Stimulated activated CD4-positive, alpha-beta T cell treated with anti-CD3 and anti-CD28 coated beads, Interleukin-4, amount 100 ng/mL, for 1 hour (primary cell): ENCODE measurements at places on chromosomes 2 and 18.

GRCh38 chr2:46260305-46260704 is 36.9 kb upstream of the EPAS1 start:
- no peak for DNase-seq

- no peak for DNase-seq
These were observed 22.7 kb upstream of the INHBB start for GRCh38 chr2:120323214-120323613.

DNA sequence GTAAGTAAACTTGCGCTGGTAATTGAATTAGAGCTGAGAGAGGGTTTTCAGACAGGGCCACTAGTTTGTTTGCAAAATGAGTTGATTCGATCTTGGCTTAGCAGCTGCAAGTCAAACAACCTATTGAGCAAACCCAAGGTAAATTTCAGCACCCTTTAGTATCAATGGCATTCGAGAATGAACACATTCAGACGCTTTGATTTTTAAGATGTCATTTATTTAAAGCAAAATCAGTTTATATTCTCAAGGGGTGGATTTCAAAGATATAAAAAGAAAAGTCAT is 44.2 kb downstream of the TGIF1 start:
- no peak for DNase-seq

DNA sequence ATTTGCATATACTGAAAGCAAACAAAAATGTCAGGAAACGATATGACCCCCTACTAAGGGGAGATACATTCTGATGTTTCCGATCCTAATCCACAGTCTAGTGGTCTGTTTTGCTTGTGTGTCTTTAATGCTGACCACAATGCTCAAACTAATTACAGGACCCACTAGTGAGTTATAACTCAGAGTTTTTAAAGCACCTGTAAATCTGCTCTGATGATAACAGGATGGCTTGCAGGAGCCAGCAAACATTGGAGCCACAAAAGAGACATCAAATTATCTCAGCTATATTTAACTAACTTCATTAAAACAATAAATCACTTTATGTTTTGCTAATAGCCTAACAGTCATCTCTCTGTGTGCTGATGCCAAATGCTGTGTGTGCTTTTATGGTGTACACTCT is 300.3 kb downstream of the NBAS start:
- DNase-seq, result no peak

GRCh38 chr2:226622484-226622883 is 177.1 kb downstream of the IRS1 start:
- no peak for DNase-seq

GRCh38 chr2:121595012-121595891 is 54.0 kb downstream of the CLASP1 start:
- no peak for DNase-seq

GRCh38 chr2:230942920-230943896 is 18.2 kb upstream of the GPR55 start:
- peak; percentile 63 for DNase-seq

DNA sequence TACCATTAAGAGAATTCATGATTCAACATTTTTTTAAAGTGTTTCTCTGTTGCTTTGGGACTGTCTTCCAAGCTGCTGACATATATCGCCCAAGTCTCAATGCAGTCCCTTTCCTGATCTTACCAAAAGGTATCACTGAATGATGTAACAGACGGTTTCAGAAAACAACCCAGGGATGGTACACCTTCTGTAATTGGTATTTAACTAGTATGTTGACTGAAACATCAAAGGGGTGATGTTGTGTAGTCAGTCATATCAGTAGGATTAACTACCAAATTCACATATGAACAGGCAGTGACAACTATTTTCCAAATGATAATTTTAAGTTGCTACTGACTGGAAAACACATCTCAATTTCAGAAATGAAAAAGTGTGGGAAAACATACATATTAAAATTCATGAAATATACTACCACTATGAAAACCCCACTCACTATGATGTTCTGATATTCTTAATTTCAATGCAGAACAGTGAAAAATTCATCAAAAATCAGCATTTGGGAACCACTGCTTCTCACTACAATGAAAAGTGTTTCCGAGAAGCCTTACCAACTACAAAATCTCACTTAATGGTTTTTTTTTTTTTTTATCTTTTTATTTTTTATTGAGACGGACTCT is 59.8 kb downstream of the MEMO1 start:
- no peak for DNase-seq

- no peak for DNase-seq
These were observed 61.8 kb upstream of the ZC3H15 start for GRCh38 chr2:186424265-186424664.

GRCh38 chr2:229714736-229715541 is 584 bp upstream of the DNER start:
- peak; percentile 26 for DNase-seq

GRCh38 chr2:17752892-17753802 is 463 bp downstream of the SMC6 start:
- peak; percentile 43 for DNase-seq

- DNase-seq, result no peak
These were observed 99.3 kb downstream of the SPATS2L start for GRCh38 chr2:200405599-200406298.

- DNase-seq, result no peak
These were observed 54.4 kb downstream of the SLC4A3 start for GRCh38 chr2:219681694-219682300.

GRCh38 chr2:228590681-228591080 is 409.2 kb upstream of the SPHKAP start:
- DNase-seq, result no peak

GRCh38 chr18:59700535-59700967 is 3.3 kb upstream of the CCBE1 start:
- no peak for DNase-seq

GRCh38 chr18:28041366-28041765 is 135.6 kb downstream of the CDH2 start:
- DNase-seq, result no peak

GRCh38 chr2:2024751-2025481 is 280.6 kb upstream of the PXDN start:
- no peak for DNase-seq

DNA sequence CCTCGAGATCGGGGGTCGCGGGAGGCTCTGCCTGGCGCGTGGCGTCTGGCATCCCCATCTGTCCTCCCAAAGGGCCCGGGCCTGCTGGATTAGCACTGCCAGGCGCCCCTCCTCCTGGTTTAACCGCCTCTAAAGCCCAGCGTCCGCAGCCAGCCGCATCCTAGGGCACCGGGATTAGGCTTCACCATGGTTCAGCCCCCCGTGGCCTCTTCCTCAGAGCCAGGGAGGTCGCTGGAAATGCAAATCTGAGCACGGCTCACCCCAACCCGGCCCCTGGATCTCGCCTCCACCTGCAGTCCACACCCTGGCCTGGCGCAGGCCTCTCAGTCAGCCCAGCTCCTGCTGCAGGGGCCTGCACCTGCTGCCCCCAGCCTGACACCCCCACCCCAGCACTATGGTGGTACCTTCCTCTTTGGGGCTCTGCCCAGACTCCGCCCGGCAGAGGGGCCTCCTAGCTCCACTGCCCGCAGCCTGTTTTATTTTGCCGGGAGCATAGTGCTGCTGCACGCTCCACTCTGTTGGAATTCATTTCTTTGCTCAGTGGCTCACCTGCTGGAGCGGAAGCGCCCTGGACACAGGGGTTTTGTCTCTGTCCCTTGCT is 13.2 kb downstream of the PRELID3A start:
- DNase-seq, result no peak

GRCh38 chr2:11102956-11103860 is 52.1 kb upstream of the SLC66A3 start:
- DNase-seq, result no peak

DNA sequence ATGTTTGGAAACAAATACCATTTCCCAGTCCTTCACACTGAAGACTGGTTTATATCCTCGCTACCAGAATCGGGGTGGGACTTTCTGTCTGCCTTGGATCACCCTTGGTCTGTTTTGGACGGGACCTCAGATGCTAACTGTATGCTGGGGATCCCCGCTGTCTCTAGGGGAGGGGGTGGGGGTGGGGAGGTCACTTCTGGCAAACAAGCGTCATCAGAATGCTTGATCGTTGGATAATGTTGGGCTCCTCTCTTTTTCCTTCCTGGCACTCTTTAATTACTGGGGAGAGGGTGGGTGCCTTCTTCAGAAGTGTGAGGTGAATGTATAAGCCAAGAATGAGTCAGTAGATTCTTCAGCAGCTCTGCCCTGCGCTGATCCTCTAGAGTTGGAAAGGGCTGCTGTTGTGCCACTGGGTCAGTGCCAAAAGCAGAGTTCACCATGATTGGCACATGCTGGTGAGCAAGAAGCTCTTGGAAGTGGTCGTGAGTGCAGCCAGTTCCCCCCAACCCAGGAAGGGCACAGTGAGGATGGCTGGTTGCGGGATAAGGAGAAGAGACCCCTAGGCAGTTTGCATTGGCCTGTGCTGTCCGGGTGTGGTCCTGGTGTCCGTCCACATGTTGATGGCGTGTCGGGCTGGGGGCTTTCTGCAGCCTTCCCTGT is 32.2 kb downstream of the DGKD start:
- no peak for DNase-seq

GRCh38 chr2:232874677-232875223 is 4.7 kb downstream of the SNORC start:
- DNase-seq, result no peak

DNA sequence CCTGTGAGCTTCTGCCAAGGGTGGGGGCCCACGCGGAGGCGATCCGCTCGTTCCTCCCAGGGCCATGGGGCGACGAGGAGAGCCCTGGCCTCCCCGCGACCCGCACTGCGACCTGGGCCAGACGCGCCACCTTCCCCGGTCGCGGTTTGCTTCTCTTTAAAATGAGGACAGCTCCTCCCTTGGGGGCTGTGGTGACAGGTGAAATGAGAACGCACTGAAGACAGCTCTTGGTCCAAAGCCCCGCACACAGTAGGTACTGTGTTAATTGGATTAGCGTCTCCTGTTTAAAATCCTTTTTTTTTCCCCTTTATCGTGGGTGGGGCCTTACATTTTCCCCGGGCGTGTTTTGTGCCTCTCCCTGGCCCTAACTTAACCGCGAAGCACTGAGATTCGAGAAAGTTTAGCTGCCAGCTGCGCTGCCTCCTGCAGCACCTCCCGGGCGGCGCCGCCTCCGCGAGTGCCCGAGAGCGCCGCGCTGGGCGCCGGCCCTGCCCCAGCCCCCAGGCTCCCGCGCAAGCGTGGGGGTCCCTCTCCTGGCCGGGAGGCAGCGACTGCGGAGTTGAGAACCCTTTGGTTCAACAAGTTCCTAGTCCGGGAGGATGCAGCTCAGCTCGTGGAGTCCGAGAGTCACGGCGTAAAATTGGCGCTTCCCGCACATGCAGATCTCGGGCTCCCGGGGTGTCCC is 1.1 kb downstream of the HPCAL1 start:
- peak; percentile 51 for DNase-seq

DNA sequence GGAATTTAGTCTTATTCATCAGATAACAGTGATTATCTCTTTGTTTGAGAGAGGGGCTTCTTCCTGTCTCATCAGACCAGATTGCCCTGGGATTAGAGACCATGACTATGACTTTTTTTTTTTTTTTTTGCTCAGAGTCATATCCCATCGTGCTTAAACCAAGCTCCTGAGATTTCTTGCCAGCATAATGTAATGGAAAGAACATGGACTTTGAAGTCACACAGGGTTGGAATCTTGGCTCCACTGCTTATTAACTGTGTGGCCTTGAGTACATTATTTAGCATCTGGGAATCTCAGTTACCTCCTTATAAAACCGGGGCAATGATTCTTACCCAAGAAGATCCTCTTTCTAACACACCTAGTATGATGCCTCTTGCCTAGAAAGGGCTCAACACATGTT is 268.3 kb downstream of the DYSF start:
- no peak for DNase-seq

DNA sequence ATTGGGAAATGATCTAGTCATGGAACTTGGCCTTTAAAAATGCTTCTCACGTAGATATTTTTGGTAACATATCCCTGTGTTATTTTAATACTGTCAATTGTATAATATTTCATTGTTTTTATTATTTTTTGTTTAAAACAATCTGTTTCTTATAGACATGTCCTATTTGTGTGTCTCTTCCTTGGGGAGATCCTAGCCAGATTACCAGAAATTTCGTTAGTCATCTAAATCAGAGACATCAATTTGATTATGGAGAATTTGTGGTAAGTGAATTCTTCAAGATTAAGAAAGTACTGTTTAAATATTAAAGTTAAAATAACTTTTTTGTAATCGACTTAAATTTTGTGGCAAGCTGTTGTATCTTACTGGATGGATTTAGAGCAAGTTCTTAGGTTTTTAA is 34.9 kb downstream of the RNF138 start:
- no peak for DNase-seq

DNA sequence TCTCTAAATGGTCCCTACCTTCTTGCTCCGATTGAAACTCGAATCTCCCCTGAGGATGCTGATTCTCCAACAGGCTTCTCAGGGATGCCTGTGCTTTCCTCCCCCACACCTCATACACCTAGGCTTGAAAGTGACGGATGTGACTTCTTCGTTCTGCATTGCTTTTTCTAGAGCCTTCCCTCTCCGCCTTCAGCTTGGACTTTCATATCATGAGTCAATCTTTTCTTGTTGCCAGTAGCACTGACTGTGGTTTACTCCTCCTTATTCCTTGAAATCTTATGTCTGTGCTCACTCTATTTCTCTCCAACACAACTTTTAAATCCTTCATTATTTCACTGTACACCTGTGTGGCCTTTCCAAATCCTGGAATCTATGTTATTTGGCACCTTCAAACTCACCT is 451.4 kb downstream of the TMX3 start:
- no peak for DNase-seq

- no peak for DNase-seq
These were observed 36.1 kb downstream of the SAP130 start for GRCh38 chr2:127991742-127992141.

DNA sequence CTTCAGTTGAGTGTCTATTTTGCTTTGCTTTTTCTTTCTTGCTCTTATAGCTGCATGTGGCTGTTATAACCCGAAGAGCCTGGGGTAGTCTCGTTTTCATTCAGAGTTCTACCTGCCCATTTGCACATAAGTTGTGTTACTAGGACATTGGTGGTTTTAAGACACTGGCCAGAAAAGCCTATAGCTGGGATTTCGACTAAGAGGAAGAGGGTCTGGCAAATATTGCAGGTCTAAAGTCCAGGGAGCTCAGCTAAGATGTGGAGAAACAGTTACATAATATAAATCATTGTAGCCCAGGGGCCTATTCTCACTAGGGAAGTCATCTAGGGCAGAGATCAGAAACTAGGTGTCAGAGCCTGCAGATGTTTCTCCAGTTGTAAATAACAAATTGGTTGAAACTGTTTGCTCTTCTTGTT is 120.8 kb downstream of the BABAM2 start:
- no peak for DNase-seq

DNA sequence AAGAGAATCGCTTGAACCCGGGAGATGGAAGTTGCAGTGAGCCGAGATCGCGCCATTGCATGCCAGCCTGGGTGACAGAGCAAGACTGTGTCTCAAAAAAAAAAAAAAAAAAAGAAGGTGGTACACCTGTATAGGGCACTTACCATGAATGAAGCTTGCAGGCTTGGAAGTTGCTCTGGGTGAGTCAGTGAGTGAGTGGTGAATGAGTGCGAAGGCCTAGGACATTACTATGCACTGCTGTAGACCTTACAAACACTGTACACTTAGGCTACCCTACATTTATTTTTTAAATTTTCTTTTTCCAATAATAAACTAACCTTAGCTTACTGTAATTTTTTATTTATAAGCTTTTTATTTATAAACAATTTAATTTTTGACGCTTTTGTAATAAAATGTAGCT is 78.4 kb upstream of the ATG16L1 start:
- DNase-seq, result no peak

- no peak for DNase-seq
These were observed 38.7 kb downstream of the PDIA6 start for GRCh38 chr2:10773821-10774341.
